ENCODE measurements at places on chromosomes 2 and 18.

GRCh38 chr18:70132999-70133398 is 72.5 kb downstream of the RTTN start:
- peak; percentile 7 for DNase-seq

DNA sequence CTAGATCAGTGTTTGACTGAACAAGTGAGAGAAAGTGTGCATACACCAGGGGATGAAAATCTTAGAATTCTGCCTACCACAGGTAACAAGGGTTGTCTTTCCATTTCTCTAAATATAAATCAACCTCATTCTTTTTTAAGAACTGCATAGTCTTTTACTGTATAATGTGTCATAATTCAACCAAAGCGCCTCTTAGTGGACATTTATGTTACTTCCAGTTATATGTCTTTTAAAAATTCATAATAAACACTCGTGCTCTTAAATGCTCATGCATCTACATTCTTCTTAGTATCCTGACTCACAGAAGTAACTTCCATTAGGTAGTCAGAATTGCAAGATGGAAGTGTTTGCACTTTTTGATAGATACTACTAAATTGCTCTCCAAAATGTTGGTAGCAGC is 76.2 kb downstream of the CHRNA1 start:
- no peak for DNase-seq

- no peak for DNase-seq
Measured at GRCh38 chr2:39919511-39920306, 140.7 kb upstream of the THUMPD2 start.

- no peak for DNase-seq
Measured at GRCh38 chr2:118077636-118078247, 10.5 kb upstream of the INSIG2 start.

GRCh38 chr18:69364930-69365329 is 35.8 kb upstream of the DOK6 start:
- DNase-seq: no peak

DNA sequence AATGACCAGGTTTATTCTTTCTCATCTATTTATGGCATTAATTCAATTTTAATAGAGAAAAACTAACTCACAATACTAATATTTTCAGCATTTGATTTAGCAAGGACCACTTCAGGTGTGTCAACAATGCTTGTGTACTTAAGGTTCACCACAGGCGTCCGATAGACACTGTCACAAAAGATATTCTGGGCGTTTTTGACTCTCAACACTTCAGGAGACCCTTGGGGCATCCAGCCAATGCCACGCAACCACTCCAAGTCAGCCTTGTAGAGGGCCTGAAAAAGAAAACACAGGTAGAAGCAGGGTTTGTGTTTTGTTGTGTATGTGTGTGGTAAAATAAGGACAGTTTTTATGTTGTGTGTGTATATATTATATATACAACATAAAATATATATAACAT is 158.2 kb downstream of the NEB start:
- DNase-seq: no peak

DNA sequence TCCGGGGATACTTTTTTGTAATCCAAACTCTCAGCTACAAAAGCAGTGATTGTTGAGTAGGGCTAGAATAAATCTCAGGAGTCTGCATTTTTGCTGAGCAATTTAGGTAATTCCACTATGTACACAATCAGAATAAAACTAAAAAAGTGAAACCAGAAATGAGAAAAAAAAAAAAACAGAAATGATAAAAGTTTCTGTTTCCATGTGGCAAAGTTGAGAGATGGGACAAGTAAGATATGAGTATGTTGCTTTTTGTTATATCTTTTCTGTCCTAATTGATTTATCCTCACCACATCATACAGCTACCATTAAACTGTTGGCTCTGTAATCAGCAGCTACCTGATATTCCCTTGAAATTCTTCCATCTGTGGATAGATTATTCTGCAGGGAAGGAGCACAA is 92.7 kb downstream of the VWC2L start:
- no peak for DNase-seq

DNA sequence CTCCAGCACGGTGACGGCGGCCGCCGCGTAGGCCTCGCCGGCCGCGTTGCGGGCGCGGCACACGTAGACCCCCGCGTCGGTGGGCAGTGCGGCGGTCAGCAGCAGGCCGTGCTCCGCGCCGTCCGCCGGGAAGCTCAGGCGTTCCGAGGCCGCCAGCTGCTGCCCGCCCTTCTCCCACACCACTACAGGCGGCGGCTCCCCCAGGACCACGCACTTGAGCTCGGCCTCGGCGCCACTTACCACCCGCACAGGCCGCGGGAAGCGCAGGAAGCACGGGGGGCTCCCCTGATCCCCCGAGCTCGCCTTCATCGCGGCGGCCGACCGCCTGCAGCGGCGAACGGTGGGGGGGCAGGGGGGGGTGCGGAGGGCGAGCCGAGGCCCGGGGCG is 422 bp downstream of the OBSL1 start:
- no peak for DNase-seq

DNA sequence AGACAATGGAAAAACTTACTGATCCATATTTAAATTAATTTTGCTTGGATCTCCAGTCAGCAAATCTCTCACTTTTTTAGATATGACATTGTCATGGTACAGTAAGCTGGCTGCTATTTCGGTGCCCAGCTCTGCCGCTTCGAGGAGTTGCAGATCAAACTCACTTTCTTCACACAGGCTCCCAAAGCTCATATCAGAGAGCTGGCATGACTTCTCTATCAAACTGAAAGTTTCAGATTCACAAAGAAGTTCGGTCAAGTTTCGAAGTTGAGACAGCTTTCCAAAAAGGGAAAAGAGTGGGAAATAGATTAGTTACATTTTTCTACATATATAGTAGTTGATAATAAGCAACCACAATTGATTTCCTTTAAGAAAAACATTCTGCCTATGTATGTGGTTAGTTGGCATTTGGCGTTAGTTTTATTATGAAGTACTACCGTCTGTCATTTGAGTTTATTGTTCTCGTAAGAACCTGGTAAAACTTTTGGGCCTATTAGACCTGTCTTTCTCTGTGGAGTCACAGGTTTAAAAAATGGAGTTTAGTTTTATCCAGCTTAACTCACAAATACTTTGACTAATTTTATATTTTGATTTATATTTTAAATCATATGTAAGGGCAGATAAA is 118.8 kb downstream of the ABCA12 start:
- DNase-seq: no peak

DNA sequence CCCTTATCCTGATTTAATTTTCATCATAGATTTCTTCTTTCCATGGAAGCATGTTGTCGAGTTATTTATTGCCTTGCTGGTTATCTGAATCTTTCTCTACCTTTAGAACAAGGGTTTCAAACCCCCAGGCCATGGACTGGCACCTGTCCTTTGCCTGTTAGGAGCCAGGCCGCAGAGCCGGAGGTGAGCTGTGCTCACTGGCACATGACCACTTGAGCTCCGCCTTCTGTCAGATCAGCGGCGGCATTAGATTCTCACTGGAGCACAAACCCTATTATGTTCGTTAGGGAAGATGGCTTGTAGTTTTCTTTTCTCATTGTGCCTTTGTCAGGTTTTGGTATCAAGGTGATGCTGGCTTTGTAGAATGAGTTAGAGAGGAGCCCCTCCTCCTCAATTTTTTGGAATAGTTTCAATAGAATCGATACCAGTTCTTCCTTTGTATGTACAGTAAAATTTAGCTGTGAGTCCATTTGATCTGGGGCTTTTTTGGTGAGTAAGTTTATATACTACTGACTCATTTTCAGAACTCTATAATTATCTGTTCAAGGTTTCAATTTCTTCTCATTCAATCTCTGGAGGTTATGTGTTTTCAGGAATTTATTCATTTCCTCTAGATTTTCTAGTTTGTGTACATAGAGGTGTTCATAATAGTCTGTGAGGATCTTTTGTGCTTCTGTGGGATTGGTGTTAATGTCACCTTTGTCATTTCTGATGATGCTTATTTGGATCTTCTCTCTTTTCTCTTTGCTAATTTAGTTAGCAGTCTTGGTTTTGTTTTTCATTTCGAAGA is 668.0 kb upstream of the FAM98A start:
- no peak for DNase-seq

DNA sequence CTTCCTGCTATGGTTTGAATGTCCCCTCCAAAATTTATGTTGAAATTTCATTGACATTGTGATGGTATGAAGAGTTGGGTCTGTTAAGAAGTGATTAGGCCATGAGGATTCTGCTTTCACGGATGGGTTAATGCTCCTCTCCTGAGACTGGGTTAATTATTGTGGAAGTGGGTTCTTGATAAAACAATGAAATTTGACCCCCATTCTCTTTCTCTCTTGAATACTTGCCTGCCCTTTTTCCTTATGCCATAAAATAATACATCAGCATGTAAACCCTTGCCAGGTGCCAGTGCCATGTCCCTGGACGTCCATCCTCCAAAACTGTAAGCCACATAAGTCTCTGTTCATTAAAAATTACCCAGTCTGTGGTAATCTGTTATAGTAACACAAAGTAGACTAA is 352.8 kb downstream of the LRRTM4 start:
- DNase-seq: no peak

- DNase-seq: no peak
Measured at GRCh38 chr2:70104231-70105111, 17.2 kb downstream of the PCBP1 start.

- no peak for DNase-seq
Measured at GRCh38 chr2:11949732-11950523, 203.5 kb downstream of the LPIN1 start.

GRCh38 chr2:239691720-239692119 is 290.9 kb upstream of the HDAC4 start:
- no peak for DNase-seq

GRCh38 chr2:48415836-48416515 is 114.0 kb upstream of the STON1 start:
- no peak for DNase-seq

DNA sequence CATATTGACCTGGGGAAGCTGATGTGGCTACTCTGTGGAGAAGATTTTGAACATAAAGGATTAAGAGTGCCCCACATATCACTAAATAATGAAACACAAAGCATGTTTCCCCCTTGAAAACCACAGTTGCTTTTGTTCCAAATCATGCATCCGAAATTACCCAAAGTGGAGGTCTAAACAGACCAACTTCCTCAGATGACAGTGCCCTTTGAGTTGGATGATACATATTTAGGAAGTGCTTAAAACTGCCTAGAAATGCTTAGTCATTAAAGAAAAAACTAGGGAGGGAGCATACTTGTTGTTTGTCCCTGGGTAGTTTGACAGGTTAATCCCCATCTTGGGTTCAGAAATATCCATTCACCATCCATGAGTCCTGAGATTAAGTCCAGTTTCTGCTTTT is 1070.3 kb downstream of the SUCLG1 start:
- no peak for DNase-seq

DNA sequence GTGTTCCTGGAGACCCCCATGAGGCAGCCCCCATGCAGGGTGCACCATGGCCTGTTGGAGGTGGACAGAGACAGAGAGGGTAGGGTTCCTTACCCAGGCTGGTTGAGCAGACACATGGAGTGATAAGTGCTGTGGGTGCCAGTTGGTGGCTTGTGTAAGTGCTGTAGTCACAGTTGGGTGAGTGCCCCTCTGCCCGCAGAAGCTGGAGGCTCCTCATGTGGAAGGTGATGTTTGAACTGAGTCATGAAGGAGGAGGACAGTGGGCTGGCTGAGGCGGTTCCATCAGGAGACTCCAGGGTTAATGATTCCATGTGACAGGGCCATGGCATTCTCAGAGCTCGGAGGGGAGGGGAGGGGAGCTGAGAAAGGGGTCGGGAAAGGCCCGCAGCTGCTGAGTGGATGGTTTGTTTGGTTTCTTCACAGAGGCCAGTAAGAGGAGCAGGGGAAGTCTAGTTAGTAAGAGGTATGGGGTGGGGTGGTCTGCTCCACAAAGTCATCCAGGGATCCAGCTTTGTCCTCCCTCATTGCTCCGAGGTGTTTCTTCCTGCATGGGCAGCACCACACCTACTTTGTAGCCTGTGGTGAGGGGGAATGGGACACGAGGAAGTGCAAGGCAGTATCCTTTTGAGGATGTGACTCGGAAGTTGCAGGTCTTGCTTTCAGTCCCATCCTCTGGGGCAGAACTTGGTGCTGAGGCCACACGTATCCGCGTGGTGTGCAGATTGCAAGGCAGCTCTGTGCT is 13.6 kb downstream of the IMPA2 start:
- no peak for DNase-seq

GRCh38 chr18:60549338-60549960 is 176.9 kb upstream of the MC4R start:
- DNase-seq: peak; percentile 51

DNA sequence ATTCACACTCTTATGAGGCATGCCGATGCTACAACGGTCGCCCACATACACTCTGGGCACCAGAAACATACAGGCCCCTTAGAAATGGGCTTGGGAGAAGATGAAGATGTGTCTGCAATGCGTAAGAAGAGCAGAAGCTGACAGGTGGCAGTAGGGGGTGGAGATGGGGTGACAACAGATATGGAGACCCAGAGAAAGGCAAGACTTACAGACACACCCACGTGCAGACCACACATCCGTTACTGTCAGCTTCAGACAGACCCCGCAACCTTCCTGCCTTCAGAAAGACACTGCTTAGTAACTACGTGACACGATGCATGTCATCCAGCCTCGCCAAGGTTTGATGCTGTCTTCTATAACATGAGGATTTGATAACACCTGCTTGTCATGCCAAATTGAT is 89.5 kb downstream of the ZFP36L2 start:
- no peak for DNase-seq

DNA sequence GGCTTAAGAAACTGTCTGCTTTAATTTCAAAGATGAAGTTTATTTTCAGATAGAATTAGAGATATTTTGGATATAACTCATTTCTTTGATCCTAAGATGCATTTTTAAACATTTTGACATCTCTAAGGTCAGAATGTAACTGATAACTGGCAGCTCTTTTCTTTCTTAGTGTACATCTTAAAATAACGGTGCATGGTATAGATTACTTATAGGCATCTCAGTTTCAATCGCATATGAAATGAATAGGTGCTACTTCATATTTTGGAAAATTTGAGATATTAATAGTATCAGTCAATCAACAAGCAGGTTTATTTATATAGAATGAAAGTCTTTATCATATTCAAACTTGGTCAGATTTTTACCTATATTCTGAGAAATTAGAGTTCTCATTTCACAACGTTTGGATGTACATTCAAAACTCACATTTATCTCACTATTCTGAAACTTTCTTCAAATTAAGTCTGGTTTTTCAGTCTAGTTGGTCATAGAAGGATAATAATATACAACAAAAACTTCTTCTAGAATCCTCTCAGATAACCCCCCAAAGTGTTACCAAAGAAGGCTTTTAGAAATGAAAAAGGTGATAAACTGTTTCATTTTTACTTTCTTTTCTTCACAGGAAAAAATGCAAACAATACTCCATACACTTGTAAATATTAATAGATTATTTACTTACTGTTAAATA is 122.8 kb upstream of the WDSUB1 start:
- DNase-seq: no peak

GRCh38 chr2:233373316-233373715 is 19.0 kb downstream of the DGKD start:
- DNase-seq: no peak

GRCh38 chr18:74380916-74381315 is 65.3 kb downstream of the C18orf63 start:
- DNase-seq: no peak

DNA sequence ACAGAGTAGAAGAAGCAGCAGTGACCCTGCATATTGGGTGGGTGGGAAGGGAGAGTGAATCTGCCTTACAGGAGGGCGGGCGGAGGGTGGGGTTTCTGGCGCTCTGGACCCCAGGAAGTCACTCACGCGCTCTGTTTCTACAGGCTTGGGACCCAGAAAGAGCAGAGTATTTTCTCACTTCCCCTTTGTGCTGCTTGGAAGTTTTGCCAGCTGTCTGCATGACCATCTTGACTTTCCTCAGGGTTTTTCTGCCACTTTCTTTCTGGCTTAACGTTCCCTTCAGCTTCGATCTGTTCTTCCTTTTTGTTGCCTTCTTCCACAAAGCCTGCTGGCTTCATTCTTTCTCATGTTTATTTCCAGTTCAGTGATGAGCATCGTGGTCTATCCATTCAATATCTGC is 383.1 kb downstream of the GALR1 start:
- DNase-seq: no peak

- DNase-seq: no peak
Measured at GRCh38 chr2:236352761-236353593, 88.8 kb upstream of the ASB18 start.
